ENCODE measurements at places on chromosomes 1 and 21.

- DNase-seq = no peak
These were observed 543.0 kb upstream of the B3GALT2 start for GRCh38 chr1:193729429-193729828.

- no peak for DNase-seq
These were observed 12.5 kb downstream of the PODN start for GRCh38 chr1:53074313-53075154.

DNA sequence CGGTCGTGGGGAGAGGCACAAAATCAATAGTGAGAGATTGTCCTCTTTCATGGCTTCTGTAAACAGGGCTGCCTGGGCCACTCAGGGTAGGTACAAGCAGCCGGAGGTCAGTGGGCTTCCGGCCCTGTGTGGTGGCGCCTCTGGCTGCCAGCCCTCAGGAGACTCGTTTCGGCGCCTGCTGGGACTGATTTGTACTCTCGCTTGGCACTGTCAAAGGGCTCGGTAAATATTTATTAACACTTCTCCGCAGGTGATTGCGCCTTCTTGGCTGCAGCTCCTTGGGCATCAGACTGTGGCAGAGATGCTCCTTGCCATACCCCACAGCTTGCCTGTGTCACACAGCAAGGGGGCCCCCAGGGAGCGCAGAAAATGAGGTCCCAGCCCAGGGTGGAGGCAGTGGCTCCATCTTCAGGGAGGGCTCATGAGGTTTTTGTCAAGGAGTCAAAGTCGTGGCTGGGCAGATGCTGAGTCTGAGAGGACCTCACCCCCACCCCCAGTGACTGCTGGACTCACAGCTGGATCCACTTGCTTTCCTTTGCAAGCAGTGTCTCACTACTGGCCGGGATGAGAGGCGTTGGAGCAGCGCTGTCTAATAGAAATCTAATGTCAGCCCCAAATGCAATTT is 262.5 kb downstream of the GRIK3 start:
- no peak for DNase-seq

DNA sequence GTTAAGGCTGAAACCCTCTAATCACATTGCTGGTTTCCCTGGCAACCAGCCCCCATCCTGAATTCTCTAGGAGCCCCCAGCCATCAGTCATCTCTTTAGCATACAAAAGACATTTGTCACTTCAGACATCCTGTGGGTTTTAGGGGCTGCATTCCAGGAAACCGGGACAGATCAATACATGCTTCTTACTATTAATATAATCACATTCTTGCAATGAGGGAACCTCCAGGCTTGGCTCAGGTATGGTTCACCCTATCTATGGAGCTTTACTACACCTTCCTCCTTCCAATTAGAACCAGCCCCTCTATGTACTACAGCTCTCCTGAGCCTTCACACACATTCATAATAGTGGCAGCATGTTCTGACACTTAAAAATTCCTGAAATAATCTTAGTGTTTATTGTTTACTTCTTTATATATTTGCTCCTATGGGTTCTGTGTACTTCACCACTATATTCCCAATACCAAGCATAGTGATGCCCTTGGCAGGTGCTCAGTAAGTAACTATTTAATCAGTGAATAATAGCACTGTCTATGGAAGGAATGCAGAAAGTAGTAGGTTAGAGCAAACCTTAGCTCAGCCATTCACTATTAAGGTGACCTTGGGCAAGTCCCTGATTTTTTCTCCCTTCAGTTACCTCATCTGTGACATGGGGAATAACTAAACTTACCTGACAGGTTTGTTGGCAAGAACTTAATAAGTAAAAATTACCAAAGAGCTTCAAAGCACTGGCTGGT is 59.6 kb downstream of the ZNF678 start:
- DNase-seq = no peak

- no peak for DNase-seq
These were observed 131.5 kb downstream of the CNIH3 start for GRCh38 chr1:224747578-224747977.

GRCh38 chr1:32045772-32046171 is 27.0 kb upstream of the TMEM39B start:
- no peak for DNase-seq

DNA sequence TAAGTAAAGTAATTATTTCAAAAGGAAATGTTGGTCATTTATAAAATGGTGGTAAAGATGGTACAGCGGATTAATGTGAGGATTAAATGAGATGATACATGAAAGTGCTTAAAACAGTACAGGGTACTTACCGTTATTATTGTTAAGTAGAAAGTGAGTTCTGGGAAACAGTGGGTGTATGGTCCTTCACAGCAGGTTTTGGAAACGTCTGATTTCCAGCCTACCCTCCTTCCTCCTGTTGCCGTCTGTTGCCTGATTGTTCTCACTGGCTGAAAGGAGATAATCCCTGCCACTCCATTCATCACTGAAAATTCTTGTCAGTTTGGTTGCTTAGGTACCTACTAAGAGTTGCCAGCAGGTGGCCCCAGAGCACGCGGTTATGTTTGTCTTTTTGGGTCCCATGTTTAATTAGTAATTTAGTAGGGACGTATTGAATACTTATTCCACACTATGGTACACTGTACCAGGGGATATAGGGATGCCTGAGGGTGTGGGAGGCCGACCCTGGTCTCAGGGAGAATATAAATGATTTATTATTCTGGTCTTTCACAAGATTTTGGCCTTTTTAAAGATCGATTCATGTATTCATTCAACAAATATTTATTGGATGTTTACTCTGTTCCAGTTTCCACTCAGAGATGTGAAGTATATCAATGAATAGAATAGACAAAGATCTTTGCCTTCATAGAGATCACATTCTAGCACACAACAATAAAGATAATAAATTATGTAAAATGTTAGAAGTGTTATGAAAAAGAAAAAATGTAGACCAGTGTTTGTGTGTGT is 30.8 kb upstream of the RPTN start:
- peak; percentile 31 for DNase-seq

GRCh38 chr1:167871331-167871730 is 42.6 kb downstream of the ADCY10 start:
- no peak for DNase-seq

- DNase-seq = no peak
These were observed 145.4 kb upstream of the C1orf21 start for GRCh38 chr1:184241446-184241845.

DNA sequence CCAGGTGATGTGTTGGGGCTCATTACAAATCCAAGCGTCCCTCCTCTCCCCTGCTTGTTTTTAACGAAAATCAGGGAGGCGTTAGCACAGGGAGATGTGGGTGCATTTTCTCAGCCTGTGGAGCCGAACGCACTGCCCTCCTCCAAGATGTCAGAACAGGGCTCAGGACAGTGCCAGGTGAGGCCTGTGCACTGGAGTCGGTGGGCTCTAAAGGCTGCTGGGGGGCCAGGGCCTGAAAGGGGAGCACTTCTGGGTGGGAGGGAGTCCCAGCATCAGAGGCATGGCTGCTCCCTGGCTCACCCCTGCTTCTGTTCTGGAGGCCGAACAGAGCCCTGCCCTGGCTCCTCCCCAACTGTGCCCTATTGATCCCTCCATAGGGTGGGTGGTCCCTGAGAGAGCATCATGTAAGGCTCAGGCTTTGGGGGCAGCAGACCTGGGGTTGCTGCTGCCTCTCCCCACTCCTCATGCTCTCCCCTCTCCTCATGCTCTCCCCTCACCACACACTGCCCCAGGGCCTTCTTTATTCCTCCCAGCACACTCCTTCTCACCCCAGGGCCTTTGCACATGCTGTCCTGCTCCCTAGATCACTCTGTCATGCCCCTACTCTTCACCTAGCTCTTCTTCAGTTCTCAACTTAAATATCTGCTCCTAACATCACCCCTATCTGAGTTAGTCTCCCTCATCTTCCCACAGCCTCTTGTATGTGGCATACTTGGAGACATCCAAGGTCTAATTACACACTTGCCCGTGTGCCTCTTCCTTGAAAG is 725.2 kb downstream of the PTPRU start:
- DNase-seq = no peak

GRCh38 chr1:153386500-153386901 is 4.4 kb downstream of the S100A8 start:
- DNase-seq = no peak

- no peak for DNase-seq
These were observed 852.0 kb upstream of the ADAMTS5 start for GRCh38 chr21:27818847-27819246.

DNA sequence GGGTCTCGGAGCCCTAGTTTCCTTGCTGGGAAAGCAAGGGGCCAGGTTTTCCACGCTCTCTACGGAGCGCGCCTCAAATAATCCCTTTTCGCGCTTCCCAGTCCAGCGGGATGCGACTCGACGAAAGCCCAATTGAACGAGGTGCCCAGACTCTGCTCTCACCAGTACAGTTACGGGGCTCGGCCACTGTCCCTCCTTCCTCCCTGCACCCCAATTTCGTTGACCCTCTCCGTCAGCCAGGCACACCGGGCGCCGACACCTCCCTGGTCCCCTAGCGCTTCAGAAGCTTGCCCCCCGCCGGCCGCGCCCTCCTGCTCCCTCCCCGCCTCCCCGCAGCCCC is 389 bp downstream of the SEMA6C start:
- DNase-seq = no peak

GRCh38 chr21:16279731-16280581 is 550.2 kb downstream of the USP25 start:
- peak; percentile 27 for DNase-seq

DNA sequence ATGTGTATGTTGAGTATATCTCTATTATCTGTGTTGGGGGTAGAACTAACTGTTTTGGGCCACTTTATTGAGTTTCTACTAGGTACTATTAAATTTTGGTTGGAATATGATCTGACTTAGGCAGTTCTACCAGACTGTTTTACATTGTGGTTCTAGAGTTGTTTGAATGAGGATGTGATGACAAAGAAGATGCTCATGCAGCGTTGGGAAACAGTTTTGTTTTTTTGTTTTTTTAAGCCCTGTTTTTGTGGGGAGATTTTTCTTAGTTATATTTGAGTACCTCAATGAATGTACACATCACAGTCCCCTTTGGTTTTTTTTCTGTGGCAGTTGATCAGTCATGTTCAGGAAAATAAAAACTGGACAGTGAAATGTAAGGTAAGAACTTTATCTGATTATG is 40.1 kb downstream of the TMED5 start:
- no peak for DNase-seq

GRCh38 chr1:198443365-198444233 is 96.9 kb downstream of the ATP6V1G3 start:
- DNase-seq = no peak

DNA sequence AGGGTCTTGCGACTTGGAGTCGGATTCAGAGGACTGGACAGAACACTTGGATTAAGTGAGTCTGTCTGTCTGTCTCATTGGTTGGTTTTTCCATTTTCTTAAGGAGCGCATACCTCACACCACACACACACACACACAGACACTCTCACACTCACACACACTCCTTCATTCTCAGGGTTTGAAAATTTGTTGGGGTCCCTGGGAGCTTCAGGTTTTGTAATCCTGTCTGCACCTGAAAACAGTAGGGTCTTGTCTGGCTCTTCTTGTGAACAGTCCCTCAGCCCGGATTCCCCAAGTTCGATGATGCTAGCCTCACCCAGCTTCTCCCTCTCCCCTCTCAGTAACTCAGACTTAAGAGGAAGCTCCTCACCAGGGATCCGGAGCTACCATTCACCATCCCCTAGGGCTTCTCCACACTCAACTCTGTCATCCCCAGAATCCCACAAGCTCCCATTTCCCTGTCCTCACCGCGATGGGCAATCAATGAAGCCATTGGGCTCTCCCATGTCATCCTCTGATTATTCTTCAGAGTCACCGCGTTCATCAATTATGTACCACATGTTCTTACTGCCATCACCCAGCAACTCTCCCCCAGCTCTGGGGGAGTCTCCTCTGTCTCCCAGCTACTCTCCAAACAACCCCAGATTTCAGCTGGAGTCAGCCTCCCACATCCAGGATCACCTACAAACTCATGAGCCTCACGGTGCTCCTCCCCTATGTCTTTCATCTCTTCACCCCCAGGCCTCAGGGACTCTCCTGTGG is 1530.9 kb upstream of the TPTE start:
- no peak for DNase-seq

GRCh38 chr1:19046972-19047731 is 90.7 kb upstream of the IFFO2 start:
- no peak for DNase-seq

- DNase-seq = no peak
These were observed 38.5 kb downstream of the ZBTB18 start for GRCh38 chr1:244089561-244089960.

- no peak for DNase-seq
These were observed 1242.0 kb downstream of the AMY1C start for GRCh38 chr1:104991702-104992101.

DNA sequence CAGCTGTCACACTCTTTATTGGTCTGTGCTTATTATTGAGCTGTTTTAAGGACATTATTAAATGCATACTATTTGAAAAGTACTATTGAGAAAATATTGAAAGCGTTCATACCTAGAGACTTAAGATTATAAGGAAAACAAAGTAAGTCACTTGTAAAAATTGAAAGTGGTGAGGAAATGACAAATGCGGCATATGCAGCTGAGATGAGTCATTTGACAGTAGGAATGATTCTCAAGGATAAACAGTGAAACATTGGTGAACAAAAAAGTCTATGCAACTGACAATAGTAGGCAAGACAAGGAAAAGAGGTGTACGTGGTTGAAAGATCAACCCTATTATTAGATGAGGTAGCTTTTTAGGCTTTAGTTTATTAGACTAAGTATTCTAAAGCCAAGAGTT is 82.6 kb upstream of the MAP10 start:
- no peak for DNase-seq
